Activated T-helper 1 cell treated with anti-CD3 and anti-CD28 coated beads, Interleukin-2, amount 50 U/mL, for 16 hours (primary cell): ENCODE measurements at places on chromosomes 11 and 22.

GRCh38 chr11:94740083-94741021 is 27.8 kb upstream of the AMOTL1 start:
- DNase-seq, result no peak

- no peak for DNase-seq
These were observed 99.0 kb upstream of the NNMT start for GRCh38 chr11:114196997-114197703.

DNA sequence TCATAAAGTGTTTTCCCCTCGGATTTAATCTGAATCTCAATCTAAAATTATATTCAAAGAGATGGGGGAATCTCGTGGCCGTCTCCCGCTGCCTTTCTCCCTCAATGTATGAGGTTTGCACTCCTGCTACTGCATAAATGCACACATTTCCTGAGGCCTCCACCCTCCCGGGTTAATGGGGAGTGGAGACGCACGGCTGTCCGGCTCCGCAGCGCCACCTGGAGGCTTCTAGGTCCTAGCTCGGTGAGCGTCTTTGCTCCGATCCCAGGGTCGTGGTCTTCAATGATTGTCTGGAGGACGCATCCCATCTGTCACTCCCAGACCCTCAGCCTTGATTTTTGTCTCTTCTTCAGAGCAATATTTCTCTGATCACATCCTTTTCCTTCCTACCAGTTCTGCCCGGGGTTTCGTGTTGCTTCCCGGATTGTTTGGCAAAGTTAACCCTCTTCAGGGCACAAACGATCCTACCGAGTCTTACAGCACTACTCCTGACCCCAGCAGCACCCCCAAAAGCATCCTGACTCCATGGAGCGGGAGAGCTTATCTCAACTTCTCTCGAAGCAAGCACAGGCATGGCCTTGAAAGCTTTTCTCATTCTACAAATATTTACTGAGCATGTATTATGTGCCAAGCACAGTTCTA is at the start of gene LMO1:
LMO1 (minus strand) TSS at position 110 of the 642 bp plus-strand sequence. CDS start 516 bp downstream, outside the sequence.
- peak; percentile 45 for DNase-seq

GRCh38 chr11:80595011-80595410 is 1154.2 kb upstream of the TENM4 start:
- no peak for DNase-seq
